ENCODE measurements at places on chromosomes 7 and 10.

GRCh38 chr10:127243490-127244272 is 47.3 kb upstream of the INSYN2A start:
- no peak for DNase-seq

DNA sequence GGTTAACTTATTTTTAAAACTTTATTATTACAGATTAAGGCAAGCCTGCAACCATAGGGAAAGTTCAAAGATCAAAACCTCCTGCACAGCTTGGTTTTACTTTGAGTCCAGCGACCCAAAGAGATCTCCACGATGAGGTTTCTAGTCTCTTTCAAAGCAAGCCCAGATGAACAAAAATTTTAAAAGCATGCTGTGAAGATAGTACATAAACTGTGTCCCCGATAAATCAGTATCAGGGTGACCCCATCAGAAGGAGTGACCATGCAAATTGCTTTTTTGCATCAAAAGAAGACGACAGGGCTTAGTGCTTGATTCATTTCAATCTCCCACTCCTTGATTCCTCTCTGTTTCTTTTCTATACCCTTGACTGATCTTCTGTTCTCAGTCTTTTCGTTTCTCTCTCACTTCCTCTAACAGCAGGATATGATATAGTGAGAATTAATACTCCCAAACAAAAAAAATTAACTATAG is 16.0 kb upstream of the DNTT start:
- DNase-seq = no peak

GRCh38 chr7:104958371-104958865 is 55.6 kb upstream of the KMT2E start:
- no peak for DNase-seq

- DNase-seq = no peak
These were observed 161.0 kb upstream of the POT1 start for GRCh38 chr7:125090596-125090995.
